Fibroblast of skin of right biceps (primary cell): ENCODE measurements at places on chromosomes 3 and 15.

DNA sequence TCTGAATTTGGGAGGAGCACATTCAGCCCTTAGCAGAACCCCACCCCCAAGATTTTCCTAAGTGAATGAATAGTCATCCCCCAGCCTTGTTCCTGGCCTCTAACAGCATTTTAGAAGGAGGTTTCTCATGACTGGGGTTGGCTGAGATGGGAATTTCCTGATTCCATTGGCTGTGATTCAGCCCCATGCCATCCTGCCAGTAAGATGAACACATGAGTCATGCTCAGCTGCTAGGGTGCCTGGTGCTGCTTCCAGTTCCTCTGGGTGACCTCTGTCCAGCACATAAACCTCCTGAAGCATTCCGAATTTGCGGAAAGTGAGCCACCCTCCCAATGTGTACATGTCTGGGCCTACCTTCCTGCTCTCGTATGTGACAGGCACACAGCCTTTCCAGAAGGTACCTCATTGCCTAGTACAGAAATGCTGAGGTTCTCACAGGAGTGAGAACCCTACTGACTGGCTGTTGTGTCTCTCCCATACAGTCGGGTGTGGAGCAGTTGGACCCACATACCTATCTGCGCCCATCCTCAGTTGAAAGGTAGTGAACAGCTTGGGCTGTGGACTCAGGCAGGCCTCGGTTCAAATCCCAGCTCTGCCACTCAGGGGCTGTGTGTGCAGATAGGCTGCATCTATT is 91.7 kb downstream of the APBA2 start:
- DNase-seq: peak; percentile 96

DNA sequence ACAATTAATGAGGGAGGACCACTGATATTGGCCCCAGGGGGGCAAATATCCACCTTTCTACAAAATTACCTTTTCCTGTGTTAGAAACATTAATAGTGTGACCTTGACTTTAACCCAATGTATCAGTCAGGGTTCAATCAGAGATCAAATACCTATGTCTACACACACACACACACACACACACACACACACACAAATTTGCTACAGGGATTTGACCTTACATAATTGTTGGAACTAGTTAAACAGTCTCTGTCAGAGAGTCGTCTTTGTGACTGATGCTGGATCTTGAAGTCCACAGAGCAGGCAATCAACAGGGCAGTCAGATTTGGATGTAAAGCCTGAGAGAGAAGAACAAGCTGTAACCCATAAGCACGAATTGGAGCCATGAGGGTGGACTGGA is 32.5 kb downstream of the TM4SF4 start:
- no peak for DNase-seq

- no peak for DNase-seq
Measured at GRCh38 chr3:98328933-98329332, 24.7 kb upstream of the OR5K4 start.

DNA sequence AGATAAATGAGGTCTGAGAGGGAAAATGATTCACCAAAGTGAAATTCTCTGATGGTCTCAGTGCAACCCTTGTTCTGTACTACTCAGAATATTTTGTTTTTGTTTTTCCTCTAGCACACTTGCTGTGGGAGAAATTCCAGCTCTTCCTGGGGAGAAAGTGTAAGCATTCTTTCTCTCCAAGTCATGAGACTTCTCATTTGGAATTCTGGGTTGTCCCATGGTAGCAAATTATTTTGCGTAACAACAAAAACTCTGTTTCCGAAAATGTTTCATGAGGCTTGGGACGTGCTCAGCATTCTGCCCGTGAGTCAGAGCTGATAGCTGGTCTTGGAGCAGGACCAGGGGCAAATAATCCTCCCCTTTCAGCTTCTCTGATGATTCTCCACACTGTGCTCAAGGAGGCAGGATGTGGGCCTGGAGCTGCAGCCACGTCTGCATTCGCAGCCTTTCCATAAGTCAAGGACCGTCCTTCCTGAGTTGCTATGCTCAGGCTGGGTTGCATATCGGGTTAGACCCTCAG is 70.3 kb downstream of the SENP2 start:
- DNase-seq: peak; percentile 99

- no peak for DNase-seq
Measured at GRCh38 chr15:60191016-60191415, 186.9 kb downstream of the FOXB1 start.

DNA sequence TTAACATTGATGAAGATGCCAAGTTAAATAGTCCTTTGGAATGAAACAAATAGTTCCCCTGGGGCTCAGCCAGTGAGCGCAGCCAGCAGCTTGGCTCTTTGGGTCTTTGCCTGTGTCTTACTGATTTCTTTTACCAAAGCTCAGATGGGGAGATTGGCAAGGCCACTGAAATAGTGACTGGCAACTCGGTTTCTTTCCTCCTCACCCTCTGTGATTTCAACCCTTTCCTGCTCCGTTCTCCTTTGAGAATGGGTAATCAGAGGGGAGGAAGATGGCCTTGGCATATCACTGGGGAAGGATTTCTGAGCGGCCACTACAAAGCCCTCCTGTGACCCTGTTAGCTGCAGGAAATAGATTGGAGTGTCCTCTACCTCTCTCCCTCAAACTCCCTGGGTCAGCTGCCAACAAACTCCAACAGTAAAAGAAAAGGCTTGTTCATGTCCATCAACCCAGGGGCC is 337.1 kb upstream of the LRRFIP2 start:
- DNase-seq: no peak

- DNase-seq: no peak
Measured at GRCh38 chr3:158519776-158520175, 51.2 kb upstream of the MLF1 start.

- DNase-seq: peak; percentile 46
Measured at GRCh38 chr15:39585871-39586301, 5.0 kb downstream of the THBS1 start.

- DNase-seq: no peak
Measured at GRCh38 chr15:66982250-66982649, 83.2 kb upstream of the SMAD3 start.

DNA sequence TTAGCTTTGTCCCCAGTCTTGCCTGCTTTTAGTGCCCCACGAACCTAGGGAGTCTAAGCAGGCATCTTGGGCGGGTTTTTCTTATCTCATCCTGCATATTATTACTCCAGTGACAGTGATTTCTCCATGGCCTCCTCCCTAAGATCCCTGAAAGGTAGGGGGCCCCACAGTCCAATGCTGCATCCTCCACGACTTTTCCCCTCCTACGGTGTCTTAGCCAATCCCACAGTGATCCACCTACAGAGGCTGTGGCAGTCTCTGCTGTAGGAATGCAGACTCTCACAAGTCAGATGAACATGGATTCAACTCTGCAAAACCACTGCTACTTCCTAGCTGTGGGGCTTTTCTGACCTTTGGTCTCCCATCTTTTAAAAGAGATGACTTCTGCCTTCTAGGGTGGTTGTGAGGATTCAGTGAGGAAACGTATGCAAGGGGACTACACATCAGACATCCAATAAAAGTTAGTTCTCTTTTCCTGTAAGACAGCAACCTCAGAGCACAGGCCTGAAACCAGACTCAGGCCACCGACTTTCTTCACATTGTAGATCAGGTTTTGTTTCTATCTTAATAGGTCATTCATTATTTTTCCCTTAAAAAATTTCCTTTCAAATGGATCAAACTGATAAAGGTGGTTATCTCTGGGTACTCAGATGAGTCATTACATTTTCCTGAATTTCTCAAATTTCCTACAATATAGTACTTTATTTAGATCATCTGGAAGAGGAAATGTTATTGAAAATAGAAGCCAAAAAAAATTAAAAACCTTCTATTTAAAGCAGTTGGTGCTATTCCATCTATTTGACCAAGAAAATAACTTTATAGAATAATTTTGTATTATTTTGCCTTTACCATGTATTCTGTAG is 23.2 kb downstream of the ILDR1 start:
- DNase-seq: no peak

- DNase-seq: no peak
Measured at GRCh38 chr15:29636140-29636539, 186.1 kb downstream of the TJP1 start.

DNA sequence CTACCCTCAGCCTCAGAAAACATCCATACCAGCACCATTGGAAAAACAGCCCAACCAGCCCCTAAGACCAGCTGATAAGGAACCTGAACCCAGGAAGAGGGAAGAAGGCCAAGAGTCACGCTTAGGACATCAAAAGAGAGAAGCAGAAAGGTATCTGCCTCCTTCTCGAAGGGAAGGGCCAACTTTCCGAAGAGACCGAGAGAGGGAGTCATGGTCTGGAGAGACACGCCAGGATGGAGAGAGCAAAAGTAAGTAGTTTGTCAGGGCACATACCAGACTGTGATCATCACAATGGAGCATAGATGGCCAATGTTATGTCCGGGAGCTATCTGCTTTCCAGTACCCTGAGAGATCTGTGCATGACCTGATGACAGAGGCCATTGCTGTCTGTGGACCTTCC is 31.0 kb upstream of the RBM5 start:
- no peak for DNase-seq

DNA sequence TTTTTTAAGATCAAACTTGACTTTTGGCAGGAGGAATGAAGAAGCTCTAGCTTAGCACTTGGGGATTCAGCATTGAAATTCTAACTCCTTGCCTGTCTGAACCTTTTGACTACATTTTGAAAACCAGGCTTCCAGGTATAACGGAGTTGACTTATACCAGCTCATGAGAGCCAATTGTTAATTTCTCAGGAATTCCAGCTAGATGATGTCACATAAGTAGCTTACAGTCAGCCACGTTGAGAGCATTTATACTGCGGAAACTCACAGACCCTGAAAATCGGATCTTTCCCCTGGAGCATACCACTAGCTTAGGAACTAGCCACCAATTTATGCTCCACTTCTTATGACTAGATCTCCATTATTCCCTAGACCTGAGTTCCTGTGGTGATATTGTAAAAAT is 321.4 kb upstream of the DPH6 start:
- no peak for DNase-seq

GRCh38 chr3:17782751-17783150 is 40.3 kb upstream of the TBC1D5 start:
- DNase-seq: no peak

DNA sequence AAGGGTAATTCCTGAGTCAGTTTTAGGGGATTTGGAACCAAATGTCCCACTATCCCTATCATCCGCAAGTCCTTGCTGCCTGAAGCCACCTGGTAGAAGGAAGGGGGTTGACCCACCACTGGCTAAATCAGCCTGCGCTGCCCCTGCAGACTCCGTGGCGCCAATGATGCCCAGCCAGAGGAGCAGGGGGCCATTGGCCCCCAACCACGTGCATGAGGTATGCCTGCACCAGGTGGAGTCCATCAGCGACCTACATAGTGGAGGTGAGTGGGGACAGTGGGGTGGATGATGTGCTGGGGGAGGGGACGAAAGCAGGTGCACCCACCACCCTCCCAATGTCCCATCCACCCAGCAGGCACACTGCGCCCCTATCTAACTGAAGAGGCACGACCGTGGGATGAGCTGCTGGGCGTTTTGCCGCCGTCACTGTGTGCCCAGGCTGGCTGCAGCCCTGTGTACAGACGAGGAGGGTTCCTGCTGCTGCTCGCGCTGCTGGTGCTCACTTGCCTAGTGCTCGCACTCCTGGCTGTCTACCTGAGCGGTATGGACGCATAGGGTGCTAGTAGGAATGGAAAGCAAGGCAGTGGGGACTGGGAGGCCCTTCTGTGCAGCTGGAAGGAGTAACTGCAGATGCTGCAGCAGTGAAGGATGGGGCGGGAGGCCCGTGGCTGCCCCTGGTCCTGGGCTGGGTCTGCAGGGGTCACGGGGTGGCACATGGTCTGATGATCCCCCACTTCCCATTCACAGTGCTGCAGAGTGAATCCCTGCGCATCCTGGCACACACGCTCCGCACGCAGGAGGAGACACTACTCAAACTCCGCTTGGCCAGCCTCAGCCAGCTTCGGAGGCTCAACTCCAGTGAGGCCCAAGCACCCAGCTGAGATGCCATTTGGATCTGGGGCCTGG is 5.7 kb downstream of the IFRD2 start:
- no peak for DNase-seq

GRCh38 chr3:5499404-5499803 is 311.9 kb downstream of the EDEM1 start:
- no peak for DNase-seq

- DNase-seq: peak; percentile 66
Measured at GRCh38 chr3:105402287-105402801, 35.6 kb downstream of the ALCAM start.

GRCh38 chr3:130894986-130895280 is 1.0 kb downstream of the ATP2C1 start:
- DNase-seq: no peak
